B cell (primary cell): ENCODE measurements at places on chromosomes 1 and 21. TPM values are rescaled to one million over a fixed set of nuclear protein-coding genes. Genes with fewer than 3 reads are reported as not detected.

ATP6V1G3 gene
- total RNA-seq: not detected in 2 replicates

LORICRIN gene
- total RNA-seq: 0.39 TPM in 1 of 2 replicates, not detected in the other

S100A1 gene
- not detected in 2 replicates for total RNA-seq

CFAP74 gene
- total RNA-seq: not detected in 2 replicates

DNA sequence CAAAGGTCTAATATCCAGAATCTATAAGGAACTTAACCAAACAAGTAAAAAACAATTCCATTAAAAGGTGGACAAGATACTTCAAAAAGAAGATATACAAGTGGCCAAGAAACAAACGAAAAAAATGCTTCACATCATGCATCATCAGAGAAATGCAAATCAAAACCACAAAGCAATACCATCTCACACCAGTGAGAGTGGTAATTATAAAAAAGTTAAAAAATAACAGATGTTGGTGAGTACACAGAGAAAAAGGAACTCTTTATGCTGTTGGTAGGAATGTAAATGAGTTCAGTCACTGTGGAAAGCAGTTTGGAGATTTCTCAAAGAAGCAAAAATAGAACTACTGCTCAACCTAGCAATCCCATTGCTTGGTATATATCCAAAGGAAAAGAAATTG is 218.6 kb downstream of the SLC44A5 start:
- no peak overlapping the region for H3K4me3 ChIP-seq
- H3K27ac ChIP-seq: no peak overlapping the region
- no peaks in the 10 kb centered on the region for H3K27me3 ChIP-seq
- no peaks in the 10 kb centered on the region for H3K36me3 ChIP-seq

- no peak for DNase-seq
- peaks cover 13% of the 10 kb centered on the region for H3K4me1 ChIP-seq
- H3K36me3 ChIP-seq: no peaks in the 10 kb centered on the region
- H3K27me3 ChIP-seq: no peaks in the 10 kb centered on the region
- H3K4me3 ChIP-seq: no peak overlapping the region
- no peak overlapping the region for H3K27ac ChIP-seq
These were observed 219.2 kb downstream of the RERE start for GRCh38 chr1:8598060-8598724.

GRCh38 chr1:179706339-179706941 is 36.7 kb upstream of the FAM163A start:
- H3K27ac ChIP-seq: no peak overlapping the region
- no peaks in the 10 kb centered on the region for H3K36me3 ChIP-seq
- H3K4me1 ChIP-seq: no peaks in the 10 kb centered on the region
- H3K27me3 ChIP-seq: no peaks in the 10 kb centered on the region
- no peak overlapping the region for H3K4me3 ChIP-seq
- DNase-seq: peak; percentile 44

DNA sequence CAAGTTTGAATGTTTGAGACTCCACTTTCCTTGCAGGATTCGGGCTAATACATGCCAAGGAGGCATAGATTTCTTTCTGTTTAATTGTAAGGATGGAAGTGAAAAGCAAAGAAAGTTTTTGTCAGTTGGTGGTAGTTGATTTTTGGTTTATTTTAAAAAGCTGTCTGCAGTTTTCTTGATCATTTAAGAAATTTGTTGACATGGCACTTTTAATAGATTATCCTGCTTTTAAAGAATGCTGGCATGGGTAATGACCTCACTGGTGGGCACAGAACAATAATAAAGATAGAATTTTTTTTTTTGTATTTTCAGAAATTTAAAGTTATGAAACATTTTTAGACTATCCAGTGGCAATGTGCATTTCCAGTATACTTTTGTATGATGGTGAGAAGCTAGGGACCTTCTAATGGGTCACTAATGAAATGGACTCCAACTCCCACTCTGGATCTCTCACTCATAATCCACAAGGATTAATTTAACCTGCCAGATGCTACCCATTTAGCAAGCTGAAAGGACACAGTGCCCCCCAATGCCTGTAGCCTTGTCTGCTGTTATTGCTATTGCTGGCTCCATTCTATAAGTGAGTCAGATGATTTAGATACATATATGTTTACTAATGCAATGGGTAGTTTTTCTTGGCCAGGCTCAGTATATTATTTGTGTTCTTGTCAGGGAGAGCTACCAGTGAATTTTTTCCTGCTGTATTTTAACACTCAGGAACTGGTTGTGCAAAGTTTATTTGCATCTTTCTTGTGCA is 190.2 kb upstream of the SGIP1 start:
- H3K36me3 ChIP-seq: peaks cover 2% of the 10 kb centered on the region
- peaks cover 85% of the 10 kb centered on the region for H3K4me1 ChIP-seq

- no peak overlapping the region for H3K4me3 ChIP-seq
- no peak overlapping the region for H3K27ac ChIP-seq
- no peak for DNase-seq
- H3K4me1 ChIP-seq: no peaks in the 10 kb centered on the region
These were observed 102.2 kb upstream of the GADD45A start for GRCh38 chr1:67582625-67583461.

DNA sequence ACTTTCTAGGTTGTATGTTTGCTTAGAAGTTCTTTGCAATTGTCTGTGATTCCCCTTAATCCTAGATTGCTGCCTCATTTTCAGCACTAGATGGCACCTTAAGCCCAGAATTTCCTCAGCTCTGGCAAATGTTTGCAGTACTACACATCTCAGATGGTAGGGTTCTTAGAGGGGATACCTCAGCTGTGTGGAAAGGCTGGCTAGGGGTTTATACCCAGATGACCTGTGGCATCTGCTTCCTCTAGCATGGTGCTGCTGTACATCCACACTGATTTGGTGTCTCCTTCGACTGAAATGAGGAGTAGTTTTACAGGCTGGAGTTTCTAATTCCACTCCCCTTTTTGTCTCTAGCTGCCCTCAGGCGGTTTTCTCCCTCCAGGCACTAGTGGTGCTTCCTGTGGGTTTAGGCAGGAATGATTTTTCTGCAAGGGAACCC is 23.5 kb downstream of the ASB17 start:
- no peaks in the 10 kb centered on the region for H3K36me3 ChIP-seq
- H3K4me3 ChIP-seq: no peak overlapping the region
- no peaks in the 10 kb centered on the region for H3K4me1 ChIP-seq
- H3K27ac ChIP-seq: no peak overlapping the region
- no peaks in the 10 kb centered on the region for H3K27me3 ChIP-seq

GRCh38 chr1:199297174-199297573 is 658.3 kb downstream of the PTPRC start:
- no peak for DNase-seq
- H3K4me3 ChIP-seq: no peak overlapping the region
- H3K27ac ChIP-seq: no peak overlapping the region
- H3K27me3 ChIP-seq: no peaks in the 10 kb centered on the region
- H3K4me1 ChIP-seq: no peaks in the 10 kb centered on the region

DNA sequence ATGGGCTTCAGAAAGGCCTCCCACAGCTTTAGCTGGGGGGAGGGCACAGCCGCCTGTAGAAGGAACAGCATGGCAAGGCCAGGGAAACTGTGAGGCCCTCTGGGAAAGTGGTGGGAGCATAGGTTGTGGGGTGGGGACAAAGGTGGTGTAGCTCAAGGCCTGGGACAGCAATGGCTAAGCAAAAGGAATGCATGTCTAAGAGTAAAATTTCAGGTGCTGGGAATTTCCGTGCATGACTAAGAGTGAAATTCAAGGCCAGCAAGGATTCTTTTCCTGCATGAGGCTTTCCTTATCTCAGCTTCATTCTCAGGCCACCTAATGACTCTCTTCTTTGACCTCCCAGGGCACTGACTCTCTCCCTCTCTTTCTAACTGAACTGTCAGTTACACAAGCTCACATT is 86.5 kb upstream of the WNT4 start:
- H3K27ac ChIP-seq: no peak overlapping the region
- H3K4me1 ChIP-seq: no peaks in the 10 kb centered on the region
- no peak for DNase-seq

DNA sequence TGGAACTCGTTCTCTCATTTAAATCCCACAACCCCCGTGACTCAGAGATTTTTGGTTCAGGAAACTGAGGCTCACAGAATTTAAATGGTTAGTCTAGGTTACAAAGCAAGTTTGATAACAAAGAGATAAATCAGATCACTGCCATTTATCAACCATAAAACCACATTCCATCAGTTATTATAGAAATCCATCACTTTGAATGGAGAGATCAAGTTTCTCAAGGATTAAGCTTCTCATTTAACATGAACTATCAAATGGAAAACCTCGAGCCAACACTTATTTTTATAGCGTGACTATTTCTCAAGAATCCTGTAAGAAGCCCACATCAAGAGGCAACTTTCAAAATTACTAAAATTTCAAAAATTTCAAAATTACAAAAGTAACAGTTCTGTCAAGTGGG is 11.9 kb downstream of the WLS start:
- no peaks in the 10 kb centered on the region for H3K4me1 ChIP-seq
- no peak overlapping the region for H3K4me3 ChIP-seq
- H3K27ac ChIP-seq: no peak overlapping the region
- H3K36me3 ChIP-seq: no peaks in the 10 kb centered on the region

DNA sequence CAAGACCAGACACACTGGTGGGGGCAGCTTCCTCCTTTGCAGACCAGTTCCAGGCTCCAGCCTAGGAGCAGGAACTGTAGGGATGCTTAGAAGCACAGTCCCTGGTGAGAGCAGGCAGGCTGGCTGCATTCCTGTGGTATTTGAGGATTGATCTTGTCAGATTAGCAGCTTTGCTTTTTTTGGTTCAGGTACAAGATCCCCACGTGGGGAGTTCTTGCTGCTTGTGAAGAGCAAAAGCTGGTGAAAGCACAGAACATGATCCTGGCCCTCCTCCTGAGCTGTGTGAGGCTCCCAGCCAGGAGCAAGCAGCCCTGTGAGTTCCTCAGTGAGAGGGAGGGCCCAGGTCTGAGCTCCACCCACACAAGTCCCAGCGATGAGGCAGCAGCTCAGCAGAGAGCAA is 75.3 kb upstream of the ARTN start:
- no peaks in the 10 kb centered on the region for H3K27me3 ChIP-seq
- H3K36me3 ChIP-seq: peaks cover 12% of the 10 kb centered on the region
- H3K4me3 ChIP-seq: no peak overlapping the region
- no peaks in the 10 kb centered on the region for H3K4me1 ChIP-seq
